ENCODE measurements at places on chromosomes 7 and 10.

GRCh38 chr10:98172495-98172894, 38.0 kb downstream of the R3HCC1L start:
- peak; percentile 4 for DNase-seq

DNA sequence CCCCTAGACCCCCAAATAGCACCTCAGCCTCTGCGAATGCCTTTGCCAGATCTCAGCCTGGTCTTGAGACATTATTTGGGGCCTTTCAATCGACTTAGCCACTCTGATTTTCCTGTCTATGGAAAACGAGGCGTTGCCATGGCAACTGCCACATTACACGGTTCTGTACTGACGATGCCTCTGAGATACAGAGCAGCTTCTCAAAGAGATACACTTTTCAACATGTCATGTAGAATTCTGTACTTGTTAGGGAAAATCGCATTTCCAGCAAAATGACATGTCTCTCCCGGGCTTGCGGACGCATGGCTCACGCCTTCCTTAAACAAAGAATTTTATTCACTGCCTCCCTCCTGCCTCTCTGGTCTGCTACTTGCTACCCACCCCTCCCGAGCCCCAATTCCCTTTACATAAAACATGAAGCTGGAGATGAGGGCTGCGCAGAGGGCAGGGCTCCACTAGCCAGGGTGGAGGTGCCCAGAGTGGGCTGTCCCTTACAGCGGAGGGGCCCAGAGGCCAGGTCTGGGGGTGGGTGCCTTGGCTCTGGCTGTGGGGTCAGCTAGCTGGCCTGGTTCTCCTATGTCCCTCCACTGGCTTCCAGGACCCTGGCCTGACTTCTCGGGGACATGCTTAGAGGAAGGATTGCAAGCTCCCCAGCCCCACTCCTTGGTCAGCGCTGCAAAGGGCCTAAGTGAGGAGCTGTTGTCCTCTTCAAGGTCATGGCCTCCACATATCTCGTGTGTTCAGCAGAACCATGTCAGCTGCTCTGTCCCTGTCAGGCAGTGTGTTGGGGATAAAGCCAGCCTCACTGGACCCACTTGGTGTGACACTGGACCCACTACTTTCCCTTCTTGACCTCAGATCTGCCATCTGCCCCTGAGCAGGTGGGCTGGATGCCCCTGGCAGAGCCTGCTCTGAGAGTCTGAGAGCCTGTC, 342.5 kb downstream of the RPS24 start:
- no peak for DNase-seq

- DNase-seq = no peak
Observed at GRCh38 chr10:48974510-48975156, 35.0 kb upstream of the LRRC18 start.

- no peak for DNase-seq
Observed at GRCh38 chr10:55158633-55159032, 357.6 kb upstream of the PCDH15 start.

DNA sequence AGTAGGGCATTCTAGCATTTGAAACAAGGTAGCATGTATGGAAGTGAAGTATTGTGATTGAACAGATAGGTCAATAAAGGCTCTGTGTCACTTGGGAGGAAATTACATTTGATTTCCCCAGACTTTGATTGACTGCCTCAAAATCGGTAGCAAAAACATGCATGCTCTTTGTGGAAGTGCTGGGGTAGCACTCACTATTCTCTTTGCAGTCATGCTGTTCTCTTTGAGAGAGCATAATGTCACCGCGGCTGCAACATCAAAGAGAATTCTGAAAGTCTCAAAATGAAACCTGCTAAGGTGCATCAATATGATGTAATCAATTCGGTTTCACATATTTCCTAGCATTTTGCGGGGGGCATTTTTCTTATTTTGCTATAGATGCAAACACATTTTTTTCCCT, 64.2 kb downstream of the ARMC3 start:
- DNase-seq = no peak

DNA sequence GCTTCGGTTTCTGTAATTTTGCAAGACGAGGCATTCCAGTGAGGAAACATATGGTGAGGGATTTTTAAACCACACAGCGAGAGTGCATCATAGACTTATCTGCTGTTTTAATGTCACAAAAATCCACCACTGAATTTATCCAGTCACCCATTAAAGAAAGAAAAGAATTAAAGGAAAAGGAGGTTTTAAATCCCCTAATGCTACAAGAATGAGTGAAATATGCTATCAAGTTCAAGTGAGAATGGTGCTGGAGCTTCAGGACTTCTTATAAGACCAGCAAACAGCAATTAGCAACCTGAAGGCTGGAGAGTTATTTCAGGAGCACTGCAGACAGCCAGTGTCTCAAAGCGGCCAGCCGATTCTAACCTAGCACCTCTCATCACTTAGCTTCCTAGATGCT, 439.1 kb upstream of the MGMT start:
- no peak for DNase-seq

GRCh38 chr7:116455009-116455408, 44.5 kb upstream of the CAV2 start:
- DNase-seq = peak; percentile 87

- DNase-seq = no peak
Observed at GRCh38 chr10:110165239-110165638, 42.2 kb upstream of the MXI1 start.

Data from fibroblast of skin of right biceps (primary cell).